Suppressor macrophage treated with lipopolysaccharide for 4 hours (primary cell): ENCODE measurements at places on chromosomes 1 and 21.

DNA sequence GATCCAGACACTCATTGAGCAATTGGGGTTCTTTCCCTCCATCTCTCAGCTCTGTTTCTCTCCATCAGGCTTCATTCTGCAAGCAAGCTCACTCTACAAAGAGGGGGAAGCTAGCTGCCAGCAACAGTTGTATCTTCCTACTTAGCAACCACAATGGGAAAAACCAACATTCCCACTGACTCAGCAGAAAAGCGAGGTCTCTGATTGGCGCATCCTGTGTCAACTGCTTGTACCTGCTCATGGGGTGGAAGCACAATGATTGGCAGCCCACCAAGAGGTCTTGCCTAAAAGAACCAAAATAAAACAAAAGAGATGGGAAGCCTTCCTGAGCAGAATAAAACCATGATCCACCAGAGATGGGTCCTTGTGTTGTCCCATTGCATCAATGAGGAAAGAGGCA, 4.0 kb upstream of the CDA start:
- DNase-seq, result peak; percentile 32

DNA sequence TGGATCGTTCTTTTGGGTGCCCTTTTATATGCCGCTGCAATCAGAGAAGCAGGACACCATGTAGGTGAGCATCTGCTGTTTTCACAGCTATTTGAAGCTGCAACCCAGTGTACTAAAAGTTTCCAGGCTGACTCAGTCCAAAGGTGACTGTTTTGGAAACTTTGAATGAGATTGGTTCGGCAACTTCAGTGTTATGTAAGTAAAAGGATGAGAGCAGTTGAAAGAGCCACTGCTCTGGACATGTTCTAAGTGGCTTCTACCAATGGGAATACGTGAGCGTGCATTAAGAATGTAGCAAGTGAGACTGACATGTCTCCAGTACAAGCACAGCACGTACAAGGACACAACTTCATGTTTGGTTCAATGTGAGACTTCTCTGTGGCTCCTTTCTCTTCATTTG, 55.6 kb downstream of the DDR2 start:
- DNase-seq, result no peak

DNA sequence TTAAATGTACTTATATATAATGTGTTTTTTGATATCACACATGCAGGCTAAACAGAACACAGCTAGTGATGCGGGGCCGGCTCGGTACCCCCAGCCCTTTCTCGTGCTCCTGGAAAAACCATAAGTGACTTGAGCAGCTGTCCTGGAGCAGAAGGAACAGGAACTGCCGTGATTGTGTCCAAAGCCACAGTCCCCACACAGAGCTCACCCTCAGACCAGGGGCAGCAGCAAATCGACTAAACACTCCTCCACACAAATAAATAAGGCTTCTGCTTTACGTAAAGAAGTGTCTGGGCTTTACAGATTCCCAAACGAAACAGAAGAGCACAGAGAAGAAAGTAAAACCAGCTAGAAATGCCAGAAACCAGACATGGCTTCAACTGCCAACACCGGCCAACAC, 9.6 kb downstream of the UBE2J2 start:
- DNase-seq, result no peak

DNA sequence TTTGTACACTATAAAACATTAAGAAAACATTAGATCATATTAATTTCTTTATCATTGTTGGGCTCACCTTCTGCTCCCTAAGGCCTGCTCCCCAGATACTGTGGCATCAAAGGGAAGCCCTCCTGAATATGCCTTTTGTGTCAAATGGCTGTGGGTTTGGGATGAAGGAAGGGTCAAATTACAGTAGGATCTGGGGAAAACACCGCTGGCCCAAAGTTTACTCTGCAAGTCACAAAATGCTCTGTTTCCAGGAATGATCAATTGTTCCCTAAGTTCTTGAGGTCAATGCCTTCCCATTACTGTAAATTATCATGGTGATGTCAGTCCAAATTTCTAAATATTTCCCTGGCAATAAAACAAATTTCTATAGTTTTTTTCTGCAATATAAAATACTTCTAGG, 6.8 kb upstream of the ITLN2 start:
- DNase-seq, result no peak

DNA sequence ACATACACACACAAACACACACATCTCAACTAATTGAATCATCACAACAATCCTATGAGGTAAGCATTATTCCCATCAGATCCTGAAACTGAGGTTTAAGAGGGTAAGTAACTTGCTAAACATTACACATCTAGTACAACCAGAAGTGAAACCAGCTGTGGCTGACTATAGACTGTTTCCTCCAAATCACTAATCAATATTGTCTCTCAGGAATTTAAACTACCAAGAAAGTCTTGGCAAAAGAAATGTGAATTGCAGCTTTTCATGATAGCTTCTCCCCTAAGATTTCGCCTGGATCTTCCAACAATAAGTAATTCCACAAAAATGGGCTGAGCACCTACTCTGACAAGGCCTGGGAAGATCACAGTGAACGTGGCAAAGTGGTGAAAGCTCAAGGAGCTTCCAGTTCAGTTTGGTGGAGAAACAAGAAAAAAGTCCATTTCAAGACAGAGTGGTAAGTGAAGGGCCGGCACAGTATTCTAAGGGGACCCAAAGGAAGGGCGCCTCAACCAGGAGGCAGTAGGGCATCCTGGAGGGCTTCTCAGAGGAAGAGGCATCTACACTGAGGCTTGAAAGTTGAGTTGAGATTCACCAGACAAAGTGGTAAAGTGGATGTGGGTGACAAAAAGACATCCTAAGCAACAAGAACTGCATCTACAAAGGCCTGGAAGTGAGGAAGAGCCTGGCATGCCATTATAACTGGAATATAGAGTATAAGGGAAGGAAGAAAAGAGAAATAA, 22.1 kb downstream of the LRRC52 start:
- DNase-seq, result no peak

GRCh38 chr1:168732736-168733135, 3.7 kb upstream of the DPT start:
- DNase-seq, result no peak

- DNase-seq, result peak; percentile 70
Observed at GRCh38 chr21:32940079-32941014, 85.4 kb upstream of the OLIG2 start.

DNA sequence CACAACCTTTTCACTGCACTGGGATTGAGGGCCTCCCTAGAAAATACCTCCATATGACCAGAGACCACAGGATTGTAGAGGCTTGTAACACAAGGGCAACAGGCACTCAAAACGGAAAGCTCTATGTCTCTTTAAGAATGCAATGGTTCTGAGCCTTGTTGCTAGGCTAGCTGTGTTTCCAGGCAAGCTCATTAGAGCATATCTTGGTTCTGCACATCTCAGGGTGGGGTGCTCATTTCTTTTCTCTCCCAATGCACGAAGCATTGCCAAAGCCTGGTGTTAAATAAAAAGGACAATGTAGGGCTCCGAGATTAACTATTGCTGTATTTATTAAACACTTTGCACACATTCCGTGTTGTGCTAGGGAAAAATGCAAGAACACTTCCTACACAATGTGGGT, 315.9 kb downstream of the PRDM2 start:
- no peak for DNase-seq

GRCh38 chr1:8361198-8361849, 43.4 kb downstream of the SLC45A1 start:
- DNase-seq, result no peak

GRCh38 chr1:179229214-179230140, at the start of gene ABL2:
Gene ABL2, minus strand, starts transcription at chr1:179229677. Its CDS starts 280 bp downstream, at chr1:179229397.
- peak; percentile 58 for DNase-seq

- peak; percentile 34 for DNase-seq
Observed at GRCh38 chr1:184455786-184456185, 69.0 kb downstream of the C1orf21 start.

- DNase-seq, result no peak
Observed at GRCh38 chr1:26701266-26701994, 5.6 kb downstream of the ARID1A start.

DNA sequence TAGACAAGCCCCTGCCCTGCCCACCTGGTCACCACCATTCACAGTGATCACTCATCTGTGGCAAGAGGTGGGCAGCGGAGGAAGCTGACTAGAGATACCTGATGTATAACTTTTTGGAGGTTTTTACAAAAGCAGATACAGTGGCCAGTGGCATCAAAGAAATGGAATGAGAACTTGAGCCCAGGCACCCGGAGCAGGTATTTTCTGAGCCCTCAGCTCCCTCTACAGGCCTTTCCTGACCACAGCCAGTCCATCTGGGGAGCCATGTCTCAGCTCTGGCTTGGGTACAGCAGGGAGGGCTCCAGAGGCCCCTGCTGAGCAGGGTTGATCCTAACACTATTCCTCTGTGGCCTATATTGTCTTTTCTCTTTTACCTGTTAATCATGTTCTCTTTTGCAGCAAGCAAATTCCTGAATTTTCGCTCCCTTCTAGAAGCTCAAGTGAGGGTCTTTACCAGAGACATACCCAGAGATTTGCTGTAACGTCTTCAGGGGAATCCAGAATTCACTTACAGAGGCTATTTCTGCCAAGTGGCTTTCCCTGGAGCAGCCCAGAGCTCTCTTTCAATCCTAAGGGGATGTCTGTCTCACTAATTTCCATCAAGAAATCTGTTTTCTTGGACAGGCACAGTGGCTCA, 27.3 kb downstream of the GPR157 start:
- DNase-seq, result peak; percentile 79

- DNase-seq, result no peak
Observed at GRCh38 chr1:56494306-56494705, 85.1 kb downstream of the PLPP3 start.

GRCh38 chr1:24996983-24997893, 67.2 kb upstream of the RUNX3 start:
- DNase-seq, result no peak

DNA sequence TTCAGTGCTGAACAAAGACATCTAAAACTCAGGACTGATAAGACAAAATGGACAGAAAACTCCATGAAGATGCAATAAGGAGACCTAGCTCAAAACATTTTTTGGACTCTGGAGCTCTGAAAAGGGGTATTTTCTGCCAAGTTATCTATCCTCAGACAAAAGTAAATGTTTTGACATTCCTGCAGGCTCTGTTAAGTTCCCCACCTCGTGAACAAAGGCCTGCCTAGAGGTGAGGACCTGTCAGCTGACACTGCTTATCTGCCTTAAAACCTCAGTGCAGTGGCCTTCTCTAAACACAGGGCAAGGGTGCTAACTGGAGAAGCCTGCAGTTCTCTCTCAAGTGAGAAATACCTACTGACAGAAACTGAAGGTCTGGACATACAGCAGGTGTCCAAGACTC, 41.1 kb downstream of the COLGALT2 start:
- no peak for DNase-seq

DNA sequence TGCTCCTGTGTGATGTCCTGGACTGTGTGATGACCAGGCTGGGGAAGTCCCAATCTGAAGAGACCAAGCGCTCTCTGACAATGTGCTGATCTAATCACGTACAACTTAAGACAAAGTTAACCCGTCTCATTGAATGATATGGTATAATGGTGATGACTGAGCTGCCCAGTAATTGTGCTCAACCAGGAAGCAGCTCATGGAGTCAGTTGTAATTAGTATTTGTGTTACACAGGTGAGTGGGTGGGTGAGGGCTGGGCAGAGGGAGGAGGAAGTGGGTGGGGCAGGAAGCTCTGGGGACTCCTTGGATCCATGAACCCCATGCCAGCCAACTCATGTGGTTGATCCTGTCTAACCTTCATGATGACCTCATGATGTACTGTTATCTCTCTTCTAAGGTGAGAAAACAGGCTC, 8.7 kb upstream of the ECE1 start:
- peak; percentile 44 for DNase-seq
